ENCODE measurements at places on chromosomes 7 and 10. TPM values are rescaled to one million over a fixed set of nuclear protein-coding genes. Genes with fewer than 3 reads are reported as not detected.

DNA sequence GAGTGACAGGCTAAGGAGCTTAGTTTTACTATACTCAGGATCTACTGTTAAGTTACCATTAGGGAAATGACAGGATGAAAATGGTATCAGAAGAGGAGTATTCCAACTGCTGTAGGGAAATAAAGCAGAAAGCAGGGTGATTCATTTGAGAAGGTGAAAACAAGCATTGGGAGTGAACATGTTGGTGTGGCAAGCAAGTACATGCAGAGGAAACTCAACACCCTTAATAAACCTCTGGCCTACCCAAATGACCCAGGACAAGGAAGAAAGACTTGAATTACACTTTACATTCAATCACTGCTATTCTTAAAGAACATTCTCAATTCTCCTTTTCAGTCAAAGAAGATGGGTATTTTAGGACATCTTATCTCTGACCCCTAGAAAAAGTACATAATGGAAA, 28.7 kb downstream of the ERLIN1 start:
- no peaks in the 10 kb centered on the region for H3K4me1 ChIP-seq
- DNase-seq = no peak
- H3K27ac ChIP-seq = no peak overlapping the region

DNA sequence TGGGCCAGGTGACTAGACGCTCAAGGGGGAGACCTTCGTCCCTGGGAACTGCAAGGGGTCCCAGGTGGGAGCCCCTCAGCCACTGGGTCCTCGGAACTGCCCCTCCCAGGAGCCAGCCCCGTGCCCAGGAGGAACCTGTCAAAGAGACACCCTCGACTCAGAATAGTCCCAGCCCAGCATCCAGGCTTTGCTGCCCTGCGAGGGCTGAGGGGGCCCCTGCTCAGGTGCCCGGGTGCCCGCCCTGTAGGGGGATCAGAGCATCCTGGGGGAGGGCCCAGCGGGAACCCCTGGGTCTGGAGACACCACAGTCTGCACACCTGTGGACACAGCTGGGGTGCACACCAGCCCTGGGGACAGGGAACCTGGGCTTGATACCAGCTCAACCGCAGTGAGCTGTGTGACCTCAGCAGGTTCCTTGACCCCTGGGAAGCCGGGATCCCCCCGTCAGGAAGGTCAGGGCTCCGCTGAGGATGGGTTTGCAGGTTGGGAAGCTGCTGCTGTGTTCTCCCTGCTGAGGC, 407 bp downstream of the ELN start:
- no peak for DNase-seq
- H3K4me3 ChIP-seq = no peak overlapping the region
- H3K36me3 ChIP-seq = no peaks in the 10 kb centered on the region
- H3K4me1 ChIP-seq = peaks cover 44% of the 10 kb centered on the region
- H3K27me3 ChIP-seq = peaks cover 10% of the 10 kb centered on the region
- no peak overlapping the region for H3K27ac ChIP-seq

Gene PRSS37
- total RNA-seq = not detected

Gene TYSND1
- total RNA-seq = 13.8 TPM

DNA sequence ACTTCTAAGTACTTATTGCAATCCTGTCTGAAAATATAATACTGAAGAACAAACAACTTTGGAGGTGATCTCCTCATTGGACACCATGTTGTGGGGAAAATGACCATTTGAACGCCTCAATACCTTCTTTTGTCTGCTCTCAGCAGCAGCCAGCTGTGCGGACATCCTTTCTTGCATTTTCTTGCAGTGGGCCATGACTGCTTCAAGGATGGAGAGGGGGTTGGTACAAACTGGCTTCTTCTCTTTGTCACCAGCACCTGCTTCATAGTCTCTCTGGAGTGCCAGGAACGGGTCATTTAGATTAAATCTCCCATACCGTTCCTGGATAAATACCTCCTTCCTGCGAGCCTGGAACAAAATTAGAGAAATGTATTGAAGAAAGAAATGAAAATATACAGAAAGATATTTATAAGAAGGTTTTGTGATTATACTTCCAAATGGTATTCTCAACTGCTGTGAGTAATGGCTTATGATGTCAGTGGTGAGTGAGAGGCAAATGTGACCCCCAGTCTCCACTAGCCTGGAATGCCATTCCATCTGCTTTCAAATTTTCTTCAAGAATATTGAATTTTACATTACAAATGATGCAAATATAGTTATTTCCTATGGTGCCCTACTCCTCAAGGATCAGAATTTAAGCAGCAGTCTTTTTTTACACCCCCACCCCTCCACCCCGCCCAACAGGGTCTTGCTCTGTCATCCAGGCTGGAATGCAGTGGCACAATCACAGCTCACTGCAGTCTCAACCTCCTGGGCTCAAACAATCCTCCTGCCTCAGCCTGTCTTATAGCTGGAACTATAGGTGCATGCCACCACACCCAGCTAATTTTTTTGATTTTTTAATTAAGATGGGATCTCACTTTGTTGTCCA, 62.4 kb downstream of the CTTNBP2 start:
- peaks cover 4% of the 10 kb centered on the region for H3K4me1 ChIP-seq
- no peak for DNase-seq
- no peak overlapping the region for H3K27ac ChIP-seq

GRCh38 chr10:114714281-114714741, 56.2 kb upstream of the ABLIM1 start:
- peaks cover 57% of the 10 kb centered on the region for H3K4me1 ChIP-seq
- H3K36me3 ChIP-seq = no peaks in the 10 kb centered on the region
- H3K4me3 ChIP-seq = peak overlapping the region; percentile 61
- no peak for DNase-seq

GRCh38 chr7:107180378-107180777, 11.6 kb downstream of the HBP1 start:
- peaks cover 31% of the 10 kb centered on the region for H3K36me3 ChIP-seq
- no peak for DNase-seq
- H3K4me1 ChIP-seq = peaks cover 16% of the 10 kb centered on the region
- no peak overlapping the region for H3K4me3 ChIP-seq
- H3K27ac ChIP-seq = peak overlapping the region; percentile 63
- H3K27me3 ChIP-seq = no peaks in the 10 kb centered on the region

Gene HABP2
- total RNA-seq = 0.18 TPM

Gene CPA2
- not detected for total RNA-seq

DNA sequence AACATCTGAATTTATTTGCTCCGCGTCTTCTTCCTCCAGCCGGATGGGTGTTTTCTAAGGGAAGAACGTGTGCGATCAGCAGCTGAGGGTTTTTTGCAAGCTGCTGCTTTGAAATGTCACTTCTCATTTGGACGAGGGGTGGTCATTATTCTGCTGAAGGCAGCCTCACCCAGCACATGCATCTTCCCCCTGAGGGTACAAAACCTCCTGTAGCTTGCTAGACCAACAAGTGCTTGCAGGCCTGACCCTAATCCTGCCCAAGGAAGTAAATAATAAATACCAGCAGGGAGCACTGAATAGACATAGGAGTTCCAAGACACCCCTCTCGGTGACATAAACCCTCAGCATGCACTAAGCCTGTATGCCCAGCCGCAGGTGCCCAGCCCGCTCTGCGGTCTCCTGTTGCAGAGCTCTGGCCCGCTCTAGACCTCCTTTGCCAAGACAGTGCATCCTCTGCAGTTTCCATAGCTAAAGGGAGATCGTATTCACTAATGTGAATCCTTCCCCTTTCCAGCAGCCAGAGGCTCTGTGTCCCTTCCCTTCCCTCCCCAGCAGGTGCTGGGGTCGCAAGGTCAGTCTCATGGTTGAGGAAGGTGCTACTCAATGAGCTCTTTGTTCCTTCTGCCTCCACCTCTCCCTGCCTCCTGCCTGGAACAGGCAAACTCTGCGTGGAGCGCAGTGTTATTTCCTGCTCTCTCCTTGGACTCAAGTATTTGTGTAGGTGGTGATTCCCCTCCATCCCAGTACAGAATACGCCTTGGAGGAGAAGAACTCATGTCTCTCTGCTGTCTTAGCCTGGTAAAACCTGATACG, 36.6 kb downstream of the SBDS start:
- H3K27me3 ChIP-seq = no peaks in the 10 kb centered on the region
- H3K4me1 ChIP-seq = peaks cover 9% of the 10 kb centered on the region
- no peak for DNase-seq
- H3K27ac ChIP-seq = no peak overlapping the region

DNA sequence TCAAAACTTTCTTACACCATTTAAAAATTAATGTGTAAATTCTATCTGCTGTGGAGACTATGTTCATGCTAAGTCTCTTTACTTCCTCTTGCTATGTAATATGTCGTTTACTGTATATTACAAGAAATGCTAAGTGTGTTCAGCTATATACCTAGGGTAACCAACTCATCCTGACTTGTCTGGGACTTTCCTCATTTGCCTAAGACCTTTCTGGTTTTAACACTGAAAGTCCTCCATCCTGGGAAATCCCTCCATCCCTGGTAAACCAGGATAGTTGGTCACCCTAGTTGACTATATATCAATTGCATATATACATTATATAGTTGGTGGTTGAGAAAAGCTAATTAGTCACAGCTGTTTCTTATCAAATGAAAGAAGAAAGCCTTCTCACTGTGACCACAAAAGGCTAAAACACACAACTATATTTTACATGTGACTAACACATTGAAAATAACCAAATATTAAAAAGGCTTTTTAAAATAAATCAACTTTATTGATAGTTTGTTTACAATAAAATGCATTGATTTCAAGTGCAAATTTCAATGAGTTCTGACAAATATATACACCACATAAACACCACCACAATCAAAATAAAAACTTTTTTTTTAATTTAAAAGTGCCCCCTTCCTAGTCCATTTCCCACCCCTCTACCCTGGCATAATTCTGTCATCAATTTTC, 167.7 kb upstream of the INHBA start:
- no peak for DNase-seq
- H3K36me3 ChIP-seq = peaks cover 3% of the 10 kb centered on the region
- peaks cover 40% of the 10 kb centered on the region for H3K4me1 ChIP-seq
- no peak overlapping the region for H3K4me3 ChIP-seq

DNA sequence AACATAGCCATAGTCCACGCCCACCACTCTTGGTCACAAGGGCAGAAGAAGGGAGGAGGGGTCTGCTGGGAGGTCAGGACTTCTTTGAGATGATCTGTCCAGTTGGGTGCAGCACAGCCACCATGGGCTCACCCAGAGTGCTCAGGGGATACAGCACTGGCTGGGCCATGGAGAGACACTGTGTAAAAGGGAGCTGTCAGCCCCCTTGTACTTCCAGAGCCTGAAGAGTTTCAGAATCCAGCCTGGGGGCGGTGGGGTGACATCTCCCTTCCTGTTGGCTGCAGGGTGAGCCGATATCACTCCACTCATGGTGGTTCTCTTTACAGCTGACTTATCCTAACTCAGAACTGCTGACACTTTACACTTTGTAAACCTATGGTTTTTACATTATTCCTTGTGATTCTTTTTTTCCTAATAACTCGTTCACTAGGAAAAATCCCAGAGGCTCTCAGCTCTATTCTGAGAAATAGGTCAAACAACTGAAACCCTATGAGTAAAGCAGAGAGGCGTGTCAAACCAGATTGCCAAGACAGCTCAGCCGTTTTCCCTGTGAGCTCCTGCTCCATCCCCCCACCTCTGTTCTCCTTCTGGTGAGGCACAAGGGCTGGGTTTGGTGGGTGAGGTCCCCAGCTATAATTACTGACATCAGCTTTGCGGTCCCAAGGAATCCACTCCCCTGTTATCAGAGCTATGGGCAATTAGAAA, 3.2 kb upstream of the MRPS24 start:
- no peaks in the 10 kb centered on the region for H3K27me3 ChIP-seq
- peak overlapping the region; percentile 55 for H3K4me3 ChIP-seq
- H3K36me3 ChIP-seq = peaks cover 19% of the 10 kb centered on the region

GRCh38 chr10:102117391-102118159, 2.6 kb downstream of the LDB1 start:
- peaks cover 70% of the 10 kb centered on the region for H3K4me1 ChIP-seq
- no peaks in the 10 kb centered on the region for H3K27me3 ChIP-seq
- peak; percentile 95 for DNase-seq
- H3K36me3 ChIP-seq = peaks cover 4% of the 10 kb centered on the region

Gene SOSTDC1
- total RNA-seq = not detected

GRCh38 chr7:117332031-117332430, 9.2 kb upstream of the WNT2 start:
- H3K27me3 ChIP-seq = peaks cover 7% of the 10 kb centered on the region
- no peaks in the 10 kb centered on the region for H3K4me1 ChIP-seq
- no peak overlapping the region for H3K27ac ChIP-seq
- peaks cover 24% of the 10 kb centered on the region for H3K36me3 ChIP-seq
- H3K4me3 ChIP-seq = no peak overlapping the region
- no peak for DNase-seq

Gene GIMAP5
- total RNA-seq = not detected

GRCh38 chr7:87206361-87206760, 13.2 kb downstream of the TMEM243 start:
- H3K27ac ChIP-seq = no peak overlapping the region
- DNase-seq = no peak
- no peaks in the 10 kb centered on the region for H3K27me3 ChIP-seq

- no peaks in the 10 kb centered on the region for H3K36me3 ChIP-seq
- H3K4me1 ChIP-seq = no peaks in the 10 kb centered on the region
- no peak overlapping the region for H3K4me3 ChIP-seq
- no peak for DNase-seq
- no peak overlapping the region for H3K27ac ChIP-seq
These were observed 47.6 kb downstream of the RPS24 start for GRCh38 chr10:78081292-78081691.

Gene AGMO
- 1.7 TPM for total RNA-seq

Gene ZNF25
- total RNA-seq = 15.1 TPM

GRCh38 chr10:96501985-96502384, 11.7 kb downstream of the TLL2 start:
- H3K27ac ChIP-seq = no peak overlapping the region
- no peak overlapping the region for H3K4me3 ChIP-seq
- peaks cover 11% of the 10 kb centered on the region for H3K27me3 ChIP-seq
- no peaks in the 10 kb centered on the region for H3K4me1 ChIP-seq

Gene FAM20C
- total RNA-seq = 143 TPM

- peaks cover 30% of the 10 kb centered on the region for H3K4me1 ChIP-seq
- H3K4me3 ChIP-seq = peak overlapping the region; percentile 68
- peak overlapping the region; percentile 82 for H3K27ac ChIP-seq
These were observed 12.2 kb downstream of the PDCD4 start for GRCh38 chr10:110883924-110884323.
